ENCODE measurements at places on chromosomes 7 and 10.

DNA sequence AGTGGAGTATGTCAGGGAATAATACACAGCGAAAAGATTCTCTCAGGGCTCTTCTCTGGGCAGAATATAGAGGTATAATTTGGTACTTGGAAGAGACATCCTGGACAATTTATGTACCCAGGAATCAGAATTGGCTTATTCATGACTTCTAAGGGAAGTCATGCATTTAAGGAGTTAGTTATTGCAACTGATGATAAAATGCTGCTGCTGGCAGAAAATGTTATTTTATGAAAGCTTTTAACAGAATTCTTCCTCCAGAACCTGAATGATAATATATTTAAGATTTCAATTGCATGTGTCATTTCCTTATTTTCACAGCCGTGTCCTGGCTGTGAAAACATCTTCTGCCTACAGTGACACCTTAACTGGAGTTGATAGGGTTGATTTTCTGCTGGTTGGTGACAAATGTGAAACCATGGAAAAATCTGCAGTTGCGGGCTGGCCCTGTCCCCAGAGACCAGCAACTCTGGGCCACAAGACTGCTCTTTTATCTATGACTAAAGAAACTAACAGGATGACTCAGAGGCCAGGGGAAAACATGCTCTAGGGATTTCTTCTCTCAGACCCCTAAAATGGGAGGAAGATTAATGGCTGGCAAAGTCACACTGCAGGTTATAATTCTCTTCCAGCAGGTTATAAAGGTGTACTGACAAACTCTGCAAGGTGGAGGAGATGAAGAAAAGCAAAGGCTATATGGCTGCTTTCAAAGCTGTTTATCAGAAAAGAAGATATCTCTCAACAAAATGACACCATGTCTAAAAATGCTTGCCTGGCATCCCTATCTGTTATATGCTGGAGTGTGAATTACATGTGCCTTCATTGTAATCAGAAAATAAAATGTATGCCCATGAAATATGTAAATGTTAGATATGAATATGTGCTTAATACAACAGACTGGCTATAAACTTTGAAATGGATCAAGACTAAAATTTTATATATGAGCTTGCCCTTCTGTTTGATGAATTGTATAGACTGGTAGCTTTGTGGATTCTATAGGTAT is 12.1 kb upstream of the TRUB1 start:
- no peak for DNase-seq

GRCh38 chr10:48683424-48683823 is 1.2 kb upstream of the WDFY4 start:
- DNase-seq, result no peak

GRCh38 chr7:51732951-51733350 is 416.3 kb upstream of the COBL start:
- DNase-seq, result no peak

DNA sequence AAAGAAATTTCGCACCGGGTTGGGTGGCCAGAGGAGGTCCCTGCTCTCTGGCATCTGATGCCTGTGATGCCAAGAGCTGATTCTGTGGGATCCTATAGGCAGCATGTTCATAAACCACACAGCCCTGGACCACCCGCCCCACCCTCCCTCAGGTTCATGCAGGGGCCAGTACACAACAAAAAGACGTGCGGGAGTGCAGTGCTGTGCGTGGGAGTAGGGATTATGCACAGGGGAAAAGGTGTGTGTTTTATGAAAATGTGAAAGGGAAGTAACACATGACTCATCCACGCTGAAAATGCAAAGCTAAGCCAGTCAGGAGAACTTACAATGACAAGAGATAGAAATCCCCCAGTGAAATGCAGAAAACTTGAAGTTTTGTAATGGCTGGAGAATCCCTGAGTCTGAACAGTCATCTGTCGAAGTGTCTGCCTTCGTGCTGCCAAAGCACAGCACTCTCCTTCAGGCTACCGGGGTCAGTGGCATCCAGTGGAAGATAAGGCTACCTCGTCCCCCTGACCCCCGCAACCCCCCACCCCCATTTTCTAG is 1.1 kb downstream of the KIAA1217 start:
- DNase-seq, result peak; percentile 25

DNA sequence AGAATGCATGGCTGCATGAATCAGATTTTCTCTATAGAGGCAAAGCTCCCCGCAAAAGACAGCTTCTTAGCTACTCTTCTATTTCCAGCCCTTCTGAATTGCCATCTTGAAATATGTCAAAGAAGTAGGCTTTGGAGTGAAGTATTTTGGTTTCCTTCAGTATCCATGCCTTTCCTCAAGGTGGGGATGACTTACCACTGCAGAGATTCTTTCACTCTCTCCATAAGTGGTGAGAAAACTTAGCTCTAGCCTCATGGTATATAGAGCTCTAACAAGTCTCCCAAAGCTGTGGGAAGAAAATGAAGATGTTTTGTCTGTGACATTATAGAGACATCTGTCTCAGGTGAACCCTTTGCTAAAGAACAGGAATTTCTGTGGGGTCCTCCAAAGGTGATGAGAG is 89.6 kb upstream of the ITGB1 start:
- DNase-seq, result no peak

DNA sequence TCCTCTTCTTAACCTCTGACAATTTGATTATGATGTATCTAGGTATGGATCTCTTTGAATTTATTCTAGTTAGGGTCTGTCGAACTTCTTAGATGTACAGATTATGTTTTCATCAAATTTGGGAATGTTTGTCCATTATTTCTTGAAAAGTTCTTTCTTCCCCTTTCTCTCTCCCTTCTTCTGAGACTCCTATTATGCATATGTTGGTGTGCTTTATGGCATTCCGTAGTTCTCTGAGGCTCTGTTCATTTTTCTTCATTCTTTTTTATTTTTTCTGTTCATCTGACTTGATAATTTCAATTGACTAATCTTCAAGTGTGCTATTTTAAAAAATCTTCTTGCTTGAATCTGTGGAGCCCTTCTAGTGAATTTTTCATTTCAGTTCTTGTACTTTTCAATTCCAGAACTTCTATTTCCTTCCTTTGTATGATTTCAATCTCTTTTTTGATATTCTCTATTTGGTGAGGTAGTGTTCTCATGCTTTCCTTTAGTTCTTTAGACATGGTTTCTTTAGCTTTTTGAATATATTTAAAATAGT is 79.8 kb downstream of the TMEM270 start:
- DNase-seq, result no peak

DNA sequence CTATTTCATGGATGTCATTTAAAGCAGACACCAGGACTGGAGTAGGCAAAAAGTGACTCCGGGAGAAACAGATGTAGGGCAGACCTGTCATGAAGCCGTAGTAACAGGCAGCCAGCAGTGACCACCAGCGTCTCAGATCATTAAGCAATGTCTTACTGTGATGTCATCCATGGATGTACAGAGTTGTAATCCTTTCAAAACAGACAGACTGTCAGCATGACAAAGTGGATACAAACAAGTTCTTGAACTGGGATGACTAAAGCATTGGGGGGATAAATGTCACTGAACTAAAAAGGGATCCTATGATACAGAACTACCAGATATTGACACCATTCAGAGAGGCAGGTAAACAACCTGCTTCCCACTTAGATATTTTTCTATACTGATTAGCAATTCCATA is 675.5 kb downstream of the PARD3 start:
- DNase-seq, result no peak

DNA sequence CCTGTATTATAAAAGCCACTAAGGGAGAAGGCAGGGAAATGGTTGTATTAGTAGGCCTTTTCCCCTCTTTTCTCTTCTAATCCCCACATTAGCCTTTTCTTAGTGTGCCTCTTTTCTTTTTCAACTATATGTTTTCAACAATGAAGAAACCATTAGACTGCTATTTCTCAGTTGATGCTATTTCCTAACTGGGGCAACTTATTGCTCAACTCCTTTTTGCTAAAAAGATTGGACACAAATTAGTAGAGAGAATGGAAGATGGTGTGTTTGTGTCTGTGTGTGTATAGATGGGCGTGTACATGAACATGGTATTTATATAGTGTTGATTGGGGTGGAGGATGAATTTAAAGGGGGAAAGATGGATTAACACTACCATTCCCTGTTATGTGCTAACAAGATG is 28.4 kb downstream of the TBC1D12 start:
- DNase-seq, result no peak
